Hypothalamus (tissue), 51 donors: ENCODE measurements at places on chromosomes 7 and 10.

DNA sequence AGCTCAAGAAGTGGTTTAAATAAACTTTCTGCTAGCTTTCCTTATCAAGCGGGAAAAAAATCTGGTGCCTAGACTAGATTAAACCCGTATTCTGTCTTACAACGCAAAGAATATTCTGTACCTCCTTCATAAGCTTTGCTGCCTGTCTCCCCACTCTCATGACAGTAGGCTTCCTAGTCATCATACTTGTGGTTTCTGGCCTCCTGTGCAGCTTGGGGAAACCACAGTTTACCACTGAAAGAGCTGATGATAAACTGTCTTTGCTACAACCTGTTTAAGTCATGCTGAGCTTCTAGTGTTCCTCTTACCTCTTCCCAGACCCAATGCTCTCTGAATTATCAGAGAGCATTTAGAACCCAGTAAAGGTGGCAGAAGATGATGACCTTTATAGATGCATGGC is 55.0 kb downstream of the PODXL start:
- no peak for DNase-seq

GRCh38 chr7:135877805-135878204 is 99.4 kb downstream of the MTPN start:
- DNase-seq: no peak

DNA sequence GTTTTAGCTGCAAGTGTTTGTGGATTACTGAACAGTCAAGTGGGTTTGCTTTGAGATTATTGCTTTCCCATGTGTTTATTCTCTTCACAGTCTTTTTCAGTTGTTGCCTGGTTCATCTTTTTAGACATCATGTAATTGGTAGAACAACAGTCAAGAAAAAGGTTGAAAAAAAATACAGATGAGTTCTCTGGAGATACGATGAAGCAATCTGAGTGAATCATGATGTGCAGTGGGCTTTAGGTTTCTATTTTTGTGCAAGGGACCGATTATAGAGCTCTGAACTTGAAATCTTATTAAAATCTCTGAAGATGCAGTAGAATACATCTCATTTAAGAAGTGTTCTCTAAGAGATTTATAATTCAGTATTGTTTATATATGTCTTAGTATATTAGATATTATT is 145.7 kb downstream of the SDK1 start:
- no peak for DNase-seq

GRCh38 chr10:53537508-53537907 is 764.9 kb upstream of the MBL2 start:
- no peak for DNase-seq

DNA sequence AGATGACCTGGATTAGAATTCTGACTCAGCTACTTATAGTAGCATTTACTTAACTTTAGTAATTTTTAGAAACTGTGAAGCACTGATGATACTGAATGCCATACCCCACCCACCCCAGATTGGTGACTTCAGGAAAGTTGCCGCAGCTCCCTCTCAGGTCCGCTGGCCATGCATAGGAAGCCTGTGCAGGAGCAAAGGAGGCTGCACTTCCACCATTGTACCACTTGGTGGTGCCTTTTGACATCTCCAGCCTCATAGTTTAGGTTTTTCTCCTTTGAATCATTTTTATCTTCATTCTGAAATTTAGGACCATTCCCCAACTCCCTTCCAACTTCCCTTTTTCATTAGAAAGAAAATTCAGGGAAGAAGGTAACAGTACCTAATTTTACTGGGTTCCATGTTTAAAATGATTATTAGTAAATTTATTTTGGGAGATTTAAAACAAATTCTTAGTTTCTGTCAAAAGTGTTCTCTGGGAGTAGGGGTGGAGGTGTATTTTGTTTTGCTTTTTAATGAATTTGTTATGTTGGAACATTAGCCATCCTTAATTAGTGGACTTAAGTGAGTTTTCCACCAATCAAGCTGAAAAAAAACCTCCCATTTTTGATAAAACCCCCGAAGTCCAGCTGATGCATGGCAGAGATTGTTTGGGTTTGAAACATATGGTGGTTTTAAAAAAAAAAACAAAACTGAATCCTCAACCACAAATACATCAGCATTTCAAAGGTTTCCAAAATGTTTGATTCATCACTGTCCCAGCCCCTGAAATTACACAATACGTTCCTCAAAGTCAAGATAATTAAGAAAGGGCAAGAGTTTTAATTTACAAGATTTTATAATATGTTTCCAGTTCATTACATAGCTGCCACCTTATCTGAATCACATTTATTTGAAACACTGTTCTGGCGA is 109.6 kb downstream of the WNT2 start:
- DNase-seq: peak; percentile 58

- no peak for DNase-seq
Measured at GRCh38 chr10:19791032-19791431, 25.2 kb upstream of the PLXDC2 start.

- DNase-seq: no peak
Measured at GRCh38 chr10:78255796-78256638, 222.4 kb downstream of the RPS24 start.

- no peak for DNase-seq
Measured at GRCh38 chr10:130127364-130128061, 8.7 kb upstream of the GLRX3 start.

DNA sequence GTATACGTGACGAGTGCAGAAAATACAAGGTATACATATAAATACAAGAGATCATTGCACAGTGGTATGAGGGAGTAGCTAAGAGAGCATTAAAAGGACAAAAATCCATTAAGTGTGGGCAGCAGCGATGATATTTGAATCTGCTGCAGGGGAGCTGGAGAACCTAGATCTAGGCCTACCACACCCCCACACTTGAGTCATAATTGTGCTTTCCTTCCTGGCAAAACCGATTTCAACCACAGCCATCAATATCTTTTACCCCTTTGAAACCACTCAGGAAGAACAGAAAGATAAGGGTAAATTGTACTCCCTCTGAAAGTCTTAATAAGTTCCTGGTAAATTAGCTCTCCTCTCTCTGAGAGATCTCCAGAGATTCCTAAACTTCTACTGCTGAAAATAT is 345.0 kb downstream of the SORCS1 start:
- DNase-seq: no peak

DNA sequence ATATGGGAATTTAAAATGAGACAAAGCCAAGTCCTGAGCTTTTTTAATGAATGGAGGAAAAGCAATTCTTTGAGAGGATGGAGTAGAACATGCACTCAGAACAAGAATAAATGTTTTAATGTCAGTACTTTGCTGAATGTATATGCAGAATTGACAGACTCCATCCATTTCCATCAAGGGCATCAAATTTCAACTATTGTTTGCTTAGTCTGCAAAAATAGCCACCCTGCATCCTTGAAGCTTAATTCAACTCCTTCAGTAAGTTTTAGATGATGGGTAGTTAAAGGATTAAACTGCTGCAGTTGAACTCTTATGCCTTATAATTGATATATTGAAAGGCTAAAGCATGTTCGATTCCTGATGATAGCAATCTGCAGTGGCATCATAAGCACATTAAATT is 99.7 kb upstream of the IFRD1 start:
- DNase-seq: no peak

- DNase-seq: peak; percentile 46
Measured at GRCh38 chr10:91798649-91799611, 704 bp downstream of the TNKS2 start.

DNA sequence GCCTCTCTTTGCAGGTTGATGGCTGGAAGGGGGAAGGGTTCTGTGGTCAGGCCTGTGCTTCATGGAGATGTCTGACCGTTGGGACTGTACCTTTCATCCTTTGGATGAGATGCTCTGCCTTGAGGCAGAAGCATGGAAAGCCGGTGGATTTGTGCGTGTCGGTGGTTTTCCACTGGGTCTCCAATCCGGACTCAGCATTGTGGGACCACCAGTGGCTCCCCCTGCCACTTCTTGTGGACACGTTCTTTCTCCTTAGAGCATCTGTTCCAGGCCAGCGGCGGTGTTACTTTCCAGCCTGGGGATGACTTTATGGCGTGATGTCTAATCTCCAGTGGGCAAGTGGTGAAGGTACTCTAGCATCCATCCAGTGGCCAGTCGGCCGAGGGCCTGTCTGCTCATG is 178.4 kb downstream of the MGMT start:
- DNase-seq: no peak

GRCh38 chr10:104028146-104028545 is 57.5 kb downstream of the COL17A1 start:
- DNase-seq: peak; percentile 25

DNA sequence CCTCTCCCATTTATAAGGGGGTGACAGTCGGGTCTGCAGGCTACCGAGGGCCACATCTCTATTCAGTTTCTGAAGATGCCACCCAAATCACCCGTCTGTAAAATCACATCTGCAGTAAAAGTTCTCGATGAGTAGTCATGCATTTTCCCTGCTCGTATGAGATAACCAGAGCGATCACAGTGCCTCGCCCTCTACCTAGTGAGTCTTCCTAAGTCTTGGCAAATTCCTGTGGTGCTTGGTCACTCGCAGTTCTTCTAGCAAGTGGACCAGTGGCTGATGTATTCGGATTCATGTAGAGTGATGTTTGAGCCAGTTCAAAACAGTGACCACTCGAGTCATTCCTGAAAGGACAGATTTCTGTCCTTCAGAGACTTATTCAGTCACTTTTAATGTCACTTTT is 44.9 kb downstream of the INSYN2A start:
- no peak for DNase-seq

DNA sequence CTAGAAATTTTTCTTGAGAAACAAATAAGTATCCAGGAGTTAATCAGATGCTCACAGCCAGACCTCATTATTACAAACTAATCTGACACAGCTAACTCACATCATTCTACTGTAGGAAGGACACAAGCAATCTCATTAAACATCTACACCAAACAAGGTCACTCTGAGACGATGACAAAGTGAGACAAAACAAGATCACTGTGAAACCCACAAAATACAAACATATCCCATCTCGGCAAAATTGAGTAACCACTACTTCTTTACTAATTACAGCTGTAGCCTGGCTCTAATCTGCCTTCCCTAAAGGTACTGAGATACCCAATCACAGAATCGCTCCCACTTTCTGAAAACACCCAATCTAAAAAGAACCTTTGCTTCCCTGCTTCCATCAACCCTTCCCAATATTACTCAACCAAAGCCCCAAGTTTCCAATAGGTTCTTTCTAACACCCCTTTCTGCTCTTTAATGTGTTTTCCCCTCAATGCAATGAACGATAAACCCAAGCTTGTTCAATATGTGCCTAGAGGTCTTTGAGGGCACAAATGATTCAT is 26.9 kb downstream of the CCDC6 start:
- no peak for DNase-seq

DNA sequence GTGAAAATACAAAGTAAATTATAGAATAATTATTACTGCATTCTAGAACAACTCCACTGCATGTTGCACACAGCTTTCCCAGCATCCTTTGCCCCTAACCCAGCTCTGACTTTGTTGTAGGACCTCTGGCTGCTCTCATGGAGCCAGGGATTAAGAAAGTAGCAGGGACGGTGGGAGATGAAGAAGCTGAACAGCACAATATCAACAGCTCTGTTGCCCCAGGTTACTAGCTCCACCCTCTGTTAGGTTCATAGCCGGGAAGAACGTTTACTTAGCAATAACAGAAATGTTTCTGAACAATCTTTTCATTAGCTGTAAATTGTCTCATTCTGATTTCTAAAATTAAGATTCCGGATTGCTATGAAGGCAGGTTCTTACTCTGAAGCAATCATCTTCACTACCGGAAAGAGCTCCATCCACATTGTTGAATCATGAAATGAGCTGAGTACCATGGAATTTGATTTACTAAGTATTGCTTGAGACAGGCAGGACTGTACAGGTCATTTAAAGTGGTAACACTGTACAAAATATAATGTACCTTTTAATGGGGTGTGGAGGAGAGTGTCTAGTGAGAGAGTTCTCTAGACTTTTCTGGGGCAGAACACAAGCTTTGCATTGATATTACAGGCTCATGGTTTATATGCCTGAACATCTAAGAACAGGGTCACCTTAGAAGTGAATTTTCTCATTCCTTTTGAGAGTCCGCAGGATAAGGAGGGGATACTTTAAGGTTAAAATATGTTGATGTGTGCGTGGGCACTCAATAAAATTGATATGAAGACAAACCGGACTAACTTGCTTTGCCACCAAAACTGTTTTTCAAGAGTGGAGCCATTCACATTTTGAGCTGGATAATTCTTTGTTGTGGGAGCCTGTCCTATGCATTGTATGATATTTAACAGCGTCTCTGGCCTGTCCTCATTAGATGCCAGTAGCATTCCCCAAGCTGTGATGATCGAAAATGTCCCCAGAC is 20.8 kb upstream of the RAB18 start:
- no peak for DNase-seq
